ENCODE measurements at places on chromosomes 16 and 17.
A peak's percentile ranks its signal among the peaks of the same experiment; 100 is the strongest.

GRCh38 chr17:37551788-37552187 is 57.4 kb downstream of the SYNRG start:
- no peak for DNase-seq

DNA sequence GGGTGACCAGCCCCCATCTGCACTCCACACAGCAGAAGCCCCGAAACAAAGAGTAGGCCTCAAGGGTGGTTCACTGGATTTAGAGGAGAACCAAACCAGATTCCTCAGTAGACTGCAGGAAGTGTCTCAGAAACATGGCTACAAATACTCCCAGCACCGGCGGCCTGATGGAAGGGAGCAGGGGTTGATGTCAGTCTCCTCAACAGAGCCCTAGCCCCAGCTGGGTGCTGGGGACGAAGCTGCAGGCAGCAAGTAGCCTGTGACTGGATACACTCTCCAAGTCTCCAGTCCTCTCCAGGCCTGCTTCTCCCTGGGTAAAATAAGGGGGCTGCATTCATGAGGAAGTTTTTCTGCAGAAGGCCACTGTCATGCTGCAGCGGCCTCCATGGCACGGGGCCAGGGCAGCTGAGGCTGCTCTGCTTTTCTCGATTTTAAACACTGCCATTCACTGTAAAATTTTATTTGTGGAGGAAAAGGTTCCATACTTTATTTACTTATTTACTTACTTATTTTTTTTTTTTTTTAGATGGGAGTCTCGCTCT is 36.7 kb upstream of the SREBF1 start:
- no peak for DNase-seq

DNA sequence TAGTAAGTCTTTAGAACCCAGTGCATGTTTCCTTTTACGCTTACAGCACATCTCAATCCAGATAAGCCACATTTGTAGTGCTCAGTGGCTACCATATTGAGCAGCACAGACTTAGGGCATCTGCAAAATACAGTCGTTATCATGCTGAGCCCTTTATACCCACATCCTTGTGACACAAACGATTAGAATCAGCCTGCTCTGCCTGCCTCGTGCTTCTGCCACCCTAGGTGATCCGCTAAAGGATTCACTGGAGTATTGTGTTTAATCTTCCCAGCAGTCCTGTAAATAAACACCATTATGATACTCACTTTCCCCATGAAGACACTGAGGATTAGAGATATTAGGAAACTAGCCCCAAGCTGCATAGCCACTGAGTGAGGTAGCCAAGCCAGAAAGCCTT is 51.3 kb upstream of the FA2H start:
- no peak for DNase-seq

DNA sequence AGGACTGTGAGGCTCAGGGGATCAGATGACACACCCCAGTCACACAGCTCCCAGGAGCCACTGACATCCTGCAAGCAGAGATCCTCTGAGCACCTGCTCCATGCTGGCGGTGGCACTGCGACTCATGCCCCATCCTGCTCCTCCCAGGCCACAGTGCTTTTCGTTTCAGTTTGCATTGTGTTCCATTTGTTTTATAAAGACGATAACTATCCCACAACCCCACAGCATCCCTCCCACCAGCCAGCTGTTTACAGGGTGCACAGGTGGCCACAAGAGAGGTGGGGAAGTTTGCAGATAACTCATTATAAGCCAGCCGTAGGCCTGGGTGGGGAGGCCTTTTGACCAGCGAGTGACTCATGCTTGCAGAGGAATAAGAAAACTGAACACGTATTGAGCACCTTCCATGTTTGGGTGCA is 28.2 kb downstream of the BCO1 start:
- peak; percentile 47 for DNase-seq

DNA sequence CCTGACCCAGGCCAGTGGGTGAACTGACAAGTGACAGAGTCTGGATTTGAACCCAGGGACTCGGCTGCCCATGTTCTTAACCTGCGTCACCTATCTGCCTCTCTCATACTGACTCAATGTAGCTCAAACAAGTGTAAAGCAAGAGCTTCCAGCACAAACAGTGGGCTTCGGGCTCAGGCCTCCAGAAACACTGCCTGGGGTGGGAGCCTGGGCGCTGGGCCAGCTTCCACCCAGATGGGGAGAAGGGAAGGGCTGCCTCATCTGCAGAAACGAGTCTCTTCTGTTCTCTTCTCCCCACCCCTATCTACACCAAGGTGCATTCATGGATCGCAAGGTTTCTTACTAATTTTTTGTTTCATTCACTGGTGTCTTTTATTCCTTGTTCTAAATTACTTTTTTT is 1.3 kb downstream of the CDRT4 start:
- DNase-seq, result no peak

DNA sequence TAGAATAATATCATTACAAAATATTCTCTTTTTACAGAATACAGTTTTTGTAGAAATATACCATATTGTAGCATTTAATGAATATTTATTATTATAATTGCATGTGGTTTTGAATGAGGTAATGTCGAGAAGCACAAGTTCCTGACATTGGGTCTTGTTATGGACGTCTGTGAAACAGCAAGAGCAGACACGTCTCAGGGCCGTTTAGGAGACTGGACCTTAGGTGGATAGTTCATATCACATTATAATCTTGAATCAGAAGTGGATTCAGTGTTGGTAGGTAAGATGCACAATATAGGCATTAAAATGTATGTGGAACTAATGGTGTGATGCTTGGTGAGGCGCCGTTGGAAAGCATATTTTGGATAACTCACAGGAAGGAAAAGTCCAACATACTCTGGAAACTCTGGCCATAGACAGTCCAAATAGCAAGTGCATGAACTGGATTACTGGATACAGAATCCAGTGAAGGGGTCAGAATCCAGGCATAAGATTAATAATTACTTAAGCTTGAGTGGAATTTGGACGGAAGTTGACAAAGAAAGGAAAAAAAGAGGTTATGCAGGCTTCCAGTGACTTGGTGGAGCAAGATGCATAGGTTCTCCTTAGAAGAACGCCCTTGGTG is 17.2 kb downstream of the ABCA8 start:
- no peak for DNase-seq

DNA sequence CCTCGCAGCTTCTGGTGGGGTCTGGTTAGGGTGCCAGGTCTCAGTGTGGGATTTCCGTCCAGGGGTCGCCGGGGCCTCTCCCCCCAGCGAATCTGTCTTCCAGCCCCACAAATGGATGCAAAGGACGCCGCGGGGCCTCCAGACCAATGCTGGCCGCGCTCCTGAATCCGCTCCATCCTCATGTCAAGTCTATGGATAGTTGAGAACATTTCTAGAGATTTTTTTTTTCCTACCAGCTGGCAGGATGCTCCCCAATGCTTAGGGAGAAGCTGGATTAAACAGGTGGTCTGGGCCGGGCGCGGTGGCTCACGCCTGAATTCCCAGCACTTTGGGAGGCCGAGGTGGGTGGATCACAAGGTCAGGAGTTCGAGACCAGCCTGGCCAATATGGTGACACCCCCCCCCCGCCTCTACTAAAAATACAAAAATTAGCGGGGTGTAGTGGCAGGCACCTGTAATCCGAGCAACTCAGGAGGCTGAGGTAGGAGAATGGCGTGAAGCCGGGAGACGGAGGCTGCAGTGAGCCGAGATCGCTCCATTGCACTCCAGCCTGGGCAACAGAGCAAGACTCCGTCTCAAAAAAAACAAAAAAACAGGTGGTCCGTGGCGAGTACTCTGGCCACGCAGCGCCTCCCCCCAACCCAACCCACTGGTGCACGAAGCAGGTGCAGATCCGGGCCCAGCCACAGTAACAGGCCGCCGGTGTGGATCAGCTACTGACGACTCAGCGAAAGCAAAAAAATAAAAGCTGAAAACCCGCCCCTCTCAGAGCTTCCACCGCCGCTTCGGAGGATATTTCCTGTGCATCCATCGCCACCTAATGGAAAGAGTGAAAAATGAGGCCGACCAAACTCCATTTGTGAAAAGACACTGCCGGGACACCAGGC is 1.1 kb upstream of the NXN start:
- peak; percentile 87 for DNase-seq

DNA sequence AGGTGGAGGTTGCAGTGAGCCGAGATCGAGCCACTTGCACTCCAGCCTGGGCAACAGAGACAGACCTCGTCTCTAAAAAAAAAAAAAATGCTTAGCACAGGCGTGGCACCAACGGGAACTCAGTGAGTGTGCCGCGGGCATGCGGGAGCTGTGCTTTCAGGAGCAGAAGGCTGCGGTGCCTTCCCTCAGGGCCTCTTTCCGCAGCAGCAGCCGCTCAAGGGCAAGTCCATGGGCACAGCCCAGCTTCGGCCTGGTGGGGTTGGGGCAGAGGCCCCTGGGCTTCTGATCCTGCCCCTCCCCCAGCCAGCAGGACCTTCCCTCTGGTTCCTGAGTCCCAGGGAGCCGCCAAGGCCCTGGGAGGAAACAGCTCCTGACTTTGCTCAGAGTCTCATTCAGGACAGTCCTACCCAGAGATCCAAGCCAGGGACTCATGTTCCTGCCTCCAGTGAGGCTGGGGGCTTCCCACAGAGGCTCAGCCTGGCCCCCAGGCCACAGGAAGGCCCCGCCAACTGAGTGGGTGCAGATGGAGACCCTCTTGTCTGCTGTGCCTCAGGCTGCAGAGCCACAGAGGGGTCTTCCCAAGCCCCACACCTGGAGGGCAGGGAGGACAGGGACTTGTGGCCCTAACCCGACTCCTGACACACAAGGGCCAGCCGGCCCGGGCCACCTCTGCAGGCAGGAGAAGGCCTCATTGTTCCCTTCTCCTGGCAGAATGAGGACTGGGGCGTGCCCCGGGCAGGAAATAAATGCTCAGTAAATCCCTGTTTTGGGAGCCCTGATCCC is 3.3 kb upstream of the ZG16B start:
- DNase-seq, result no peak

DNA sequence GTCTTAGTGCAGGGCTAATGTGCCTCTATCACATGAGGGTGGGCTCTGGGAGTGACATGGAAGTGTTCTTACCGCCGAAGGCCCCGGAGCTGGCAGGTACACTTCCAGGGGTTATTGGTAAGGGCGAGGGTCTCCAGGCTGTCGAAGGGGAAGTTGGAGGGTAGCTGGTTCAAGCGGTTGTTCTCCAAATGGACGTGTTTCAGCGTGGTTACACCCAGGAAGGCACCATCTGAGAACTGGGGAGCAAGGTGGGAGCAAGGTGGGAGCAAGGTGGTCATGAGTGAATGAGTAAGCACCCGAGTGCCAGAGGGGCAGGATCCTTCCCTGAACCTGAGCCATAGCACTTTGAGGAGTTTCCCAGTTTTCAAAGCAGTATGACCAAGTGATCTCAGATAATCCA is 3.0 kb downstream of the CHAD start:
- DNase-seq, result no peak

- no peak for DNase-seq
Measured at GRCh38 chr17:72920513-72920912, 172.0 kb downstream of the SLC39A11 start.

DNA sequence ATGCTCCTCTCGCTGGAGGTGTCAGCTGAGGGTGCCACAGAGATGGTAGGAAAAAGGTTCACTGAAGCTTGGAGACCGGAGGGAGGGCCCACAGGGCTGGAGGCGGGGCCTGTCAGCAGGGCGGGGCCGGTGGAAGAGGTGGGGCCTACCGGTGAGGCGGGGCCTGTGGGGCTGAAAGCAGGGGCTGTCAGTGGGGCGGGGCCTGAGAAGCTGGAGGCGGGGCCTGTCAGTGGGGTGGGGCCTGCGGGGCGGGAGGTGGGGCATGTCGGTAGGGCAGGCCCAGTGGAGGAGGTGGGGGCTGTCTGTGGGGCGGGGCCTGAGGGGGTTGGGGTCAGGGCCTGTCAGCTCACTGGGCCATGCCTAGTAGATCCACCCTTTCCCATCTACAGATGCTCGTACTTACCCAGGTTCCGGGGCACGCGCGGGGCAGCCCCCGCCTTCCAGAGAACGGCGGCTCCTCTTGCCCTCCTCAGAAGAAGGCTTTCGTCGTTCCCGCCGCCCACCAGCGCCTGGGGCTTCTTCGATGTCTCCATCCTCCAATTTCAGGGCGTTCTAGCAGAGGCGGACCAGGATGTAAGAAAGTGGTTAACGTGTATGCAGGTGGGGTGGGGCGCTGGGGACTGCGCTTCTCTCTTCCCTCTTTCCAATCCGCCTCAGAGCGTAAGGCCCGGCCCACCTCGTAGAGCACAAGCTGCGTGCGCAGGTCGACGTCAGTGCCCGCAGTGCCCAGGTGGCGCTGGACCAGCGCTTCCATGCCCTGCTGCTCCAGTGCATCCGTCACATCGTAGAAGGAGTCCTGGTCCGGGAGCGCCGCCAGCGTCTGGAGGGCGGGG is 9.8 kb downstream of the TMEM208 start:
- peak; percentile 94 for DNase-seq

- no peak for DNase-seq
Measured at GRCh38 chr16:73067671-73068540, 20.0 kb upstream of the ZFHX3 start.

- no peak for DNase-seq
Measured at GRCh38 chr17:14068542-14069250, 608 bp upstream of the COX10 start.

DNA sequence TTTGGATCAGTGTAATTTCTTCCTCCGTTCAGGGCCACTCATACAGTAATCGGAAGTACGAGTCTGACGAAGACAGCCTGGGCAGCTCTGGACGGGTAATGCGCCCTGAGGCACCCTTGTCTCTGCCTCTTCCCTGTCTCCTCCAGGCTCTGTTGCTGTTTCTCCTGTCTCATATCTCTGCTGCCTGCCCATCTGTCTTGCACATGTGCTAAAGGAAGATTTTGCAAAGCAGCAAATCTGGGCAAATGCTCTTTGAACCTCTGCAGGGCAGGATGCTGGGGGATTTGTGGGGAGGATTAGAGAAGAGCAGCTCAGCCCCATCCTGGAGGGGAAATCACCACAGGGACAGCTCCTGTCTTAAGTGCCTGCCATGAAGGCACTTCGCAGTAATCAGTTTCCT is 32.4 kb upstream of the POLR3E start:
- DNase-seq, result no peak

- DNase-seq, result no peak
Measured at GRCh38 chr16:50695017-50696000, 1.9 kb downstream of the NOD2 start.

DNA sequence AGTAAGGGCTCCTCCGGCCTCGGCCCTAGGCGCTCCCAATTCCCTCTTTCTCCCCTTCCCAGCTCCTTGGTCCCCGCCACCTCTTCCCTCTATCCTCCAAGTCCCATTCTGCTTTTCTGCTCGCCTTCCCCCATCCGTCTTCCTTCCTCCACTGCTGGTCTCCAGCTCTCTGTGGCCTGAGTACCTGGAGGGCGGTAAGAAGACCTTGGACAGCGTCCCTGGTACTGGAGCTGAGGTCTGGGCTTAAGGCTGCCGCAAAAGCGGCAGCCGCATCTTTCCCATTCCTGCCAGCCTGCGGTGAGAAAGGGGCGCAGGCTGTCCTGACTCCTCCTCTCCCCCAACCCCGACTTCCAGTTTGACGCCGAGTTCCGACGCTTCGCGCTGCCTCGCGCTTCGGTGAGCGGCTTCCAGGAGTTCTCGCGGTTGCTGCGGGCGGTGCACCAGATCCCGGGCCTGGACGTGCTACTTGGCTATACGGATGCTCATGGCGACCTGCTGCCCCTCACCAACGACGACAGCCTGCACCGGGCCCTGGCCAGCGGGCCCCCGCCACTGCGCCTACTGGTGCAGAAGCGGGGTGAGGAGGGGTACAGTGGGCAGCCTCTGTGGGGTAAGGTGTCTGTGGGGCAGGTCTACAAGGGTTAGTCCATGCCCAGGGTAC is 471 bp downstream of the PARD6A start:
- DNase-seq, result peak; percentile 58

GRCh38 chr16:59212492-59213024 is 478.4 kb upstream of the GOT2 start:
- no peak for DNase-seq

- DNase-seq, result no peak
Measured at GRCh38 chr16:77674888-77675287, 47.4 kb upstream of the NUDT7 start.
